Endodermal cell (in vitro differentiated cells): ENCODE measurements at places on chromosomes 5 and 9. TPM values are rescaled to one million over a fixed set of nuclear protein-coding genes. Genes with fewer than 3 reads are reported as not detected.

Gene NFIB
- 3.6 and 5.3 TPM in 2 replicates for total RNA-seq

Gene SLC34A3
- total RNA-seq: 0.15 to 0.33 TPM (median 0.17 TPM) in 3 replicates

Gene AGXT2
- total RNA-seq: not detected in 3 replicates

Gene DAB2
- total RNA-seq: 5.6 to 15.4 TPM (median 12.3 TPM) in 3 replicates

DNA sequence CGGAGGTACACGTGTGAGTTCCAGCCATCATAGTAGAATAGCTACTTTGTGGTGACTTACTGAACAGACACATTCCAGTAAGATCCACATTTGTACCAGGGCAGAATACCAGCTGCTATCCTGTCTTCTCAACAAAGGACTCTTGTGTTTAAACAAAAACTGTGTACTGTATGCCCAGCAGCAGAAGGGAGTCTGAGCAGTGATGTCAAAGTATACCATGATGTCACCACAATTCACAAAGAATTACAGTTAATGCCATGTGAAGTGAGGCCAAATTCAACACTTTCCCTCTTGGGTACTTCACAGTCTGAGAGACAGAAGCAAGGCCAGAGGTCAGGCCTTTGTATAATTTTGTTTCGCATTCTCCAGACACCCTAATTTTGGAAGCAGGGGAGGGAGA, 137.0 kb downstream of the ADAMTSL1 start:
- H3K27me3 ChIP-seq: no peaks in the 10 kb centered on the region
- DNase-seq: no peak
- no peaks in the 10 kb centered on the region for H3K36me3 ChIP-seq
- no peak overlapping the region for H3K4me3 ChIP-seq

- no peak overlapping the region for H3K4me3 ChIP-seq
- H3K27me3 ChIP-seq: no peaks in the 10 kb centered on the region
- H3K4me1 ChIP-seq: no peaks in the 10 kb centered on the region
- no peaks in the 10 kb centered on the region for H3K36me3 ChIP-seq
- no peak for DNase-seq
These were observed 710.4 kb upstream of the CTNND2 start for GRCh38 chr5:12614608-12615007.

- no peaks in the 10 kb centered on the region for H3K27me3 ChIP-seq
- H3K36me3 ChIP-seq: no peaks in the 10 kb centered on the region
- H3K27ac ChIP-seq: no peak overlapping the region
- DNase-seq: no peak
- peaks cover 2% of the 10 kb centered on the region for H3K4me1 ChIP-seq
- no peak overlapping the region for H3K4me3 ChIP-seq
These were observed 25.1 kb downstream of the RNF180 start for GRCh38 chr5:64190562-64191306.

- no peak overlapping the region for H3K4me3 ChIP-seq
- H3K27me3 ChIP-seq: no peaks in the 10 kb centered on the region
- no peaks in the 10 kb centered on the region for H3K4me1 ChIP-seq
- no peak for DNase-seq
These were observed 42.1 kb downstream of the RASEF start for GRCh38 chr9:83020864-83021263.

DNA sequence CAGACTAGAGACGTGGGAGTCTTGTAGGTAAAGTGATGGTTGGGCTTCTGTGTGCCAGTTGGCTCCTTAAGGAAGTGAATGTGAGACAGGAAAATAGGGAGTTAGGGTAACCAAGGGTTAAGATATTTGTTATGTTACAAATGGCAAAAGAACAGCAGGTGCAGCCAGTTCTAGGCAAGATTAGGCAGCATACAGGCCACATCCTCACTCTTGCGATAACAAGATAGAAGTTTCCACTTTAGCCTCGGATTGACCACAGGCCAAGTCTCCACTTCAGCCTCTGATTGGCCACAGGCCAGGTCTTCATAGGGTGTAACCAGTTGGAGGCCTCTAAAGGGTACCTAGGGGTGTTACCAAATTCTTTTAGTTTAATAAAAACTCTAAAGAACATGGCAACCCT, 54.6 kb upstream of the ABCA1 start:
- H3K36me3 ChIP-seq: no peaks in the 10 kb centered on the region
- DNase-seq: no peak
- no peak overlapping the region for H3K27ac ChIP-seq
- no peaks in the 10 kb centered on the region for H3K27me3 ChIP-seq
- no peak overlapping the region for H3K4me3 ChIP-seq
- peaks cover 6% of the 10 kb centered on the region for H3K4me1 ChIP-seq

- H3K4me1 ChIP-seq: peaks cover 11% of the 10 kb centered on the region
- H3K36me3 ChIP-seq: no peaks in the 10 kb centered on the region
- DNase-seq: no peak
- H3K27me3 ChIP-seq: no peaks in the 10 kb centered on the region
- no peak overlapping the region for H3K4me3 ChIP-seq
- H3K27ac ChIP-seq: no peak overlapping the region
These were observed 30.7 kb upstream of the TGFBR1 start for GRCh38 chr9:99073985-99074901.

- no peak overlapping the region for H3K27ac ChIP-seq
- peaks cover 9% of the 10 kb centered on the region for H3K4me1 ChIP-seq
- DNase-seq: no peak
- H3K4me3 ChIP-seq: no peak overlapping the region
- H3K36me3 ChIP-seq: no peaks in the 10 kb centered on the region
These were observed 4.0 kb downstream of the IL13 start for GRCh38 chr5:132662004-132662401.
